ENCODE measurements at places on chromosomes 6 and 20. TPM values are rescaled to one million over a fixed set of nuclear protein-coding genes. Genes with fewer than 3 reads are reported as not detected.

LATS1 gene
- 5.8 TPM for polyA plus RNA-seq

SNX9 gene
- polyA plus RNA-seq = 8.1 TPM

NOX3 gene
- polyA plus RNA-seq = not detected

ZSCAN23 gene
- not detected for polyA plus RNA-seq

SLC35D3 gene
- polyA plus RNA-seq = not detected

CRISP2 gene
- not detected for polyA plus RNA-seq

MCCD1 gene
- polyA plus RNA-seq = not detected

ZSWIM3 gene
- polyA plus RNA-seq = 0.93 TPM

ZBP1 gene
- 3.0 TPM for polyA plus RNA-seq

BTNL2 gene
- polyA plus RNA-seq = not detected

LAMA2 gene
- polyA plus RNA-seq = not detected

SLC16A10 gene
- polyA plus RNA-seq = 0.15 TPM

HLA-DQB1 gene
- polyA plus RNA-seq = 246 TPM

SNAP25 gene
- not detected for polyA plus RNA-seq

MRS2 gene
- polyA plus RNA-seq = 21.0 TPM

NDUFAF4 gene
- polyA plus RNA-seq = 3.7 TPM

VNN1 gene
- 7.9 TPM for polyA plus RNA-seq

TREML2 gene
- polyA plus RNA-seq = 0.89 TPM

EDN3 gene
- polyA plus RNA-seq = not detected

HLA-DQA1 gene
- polyA plus RNA-seq = 117 TPM
